ENCODE measurements at places on chromosomes 2 and 18.

DNA sequence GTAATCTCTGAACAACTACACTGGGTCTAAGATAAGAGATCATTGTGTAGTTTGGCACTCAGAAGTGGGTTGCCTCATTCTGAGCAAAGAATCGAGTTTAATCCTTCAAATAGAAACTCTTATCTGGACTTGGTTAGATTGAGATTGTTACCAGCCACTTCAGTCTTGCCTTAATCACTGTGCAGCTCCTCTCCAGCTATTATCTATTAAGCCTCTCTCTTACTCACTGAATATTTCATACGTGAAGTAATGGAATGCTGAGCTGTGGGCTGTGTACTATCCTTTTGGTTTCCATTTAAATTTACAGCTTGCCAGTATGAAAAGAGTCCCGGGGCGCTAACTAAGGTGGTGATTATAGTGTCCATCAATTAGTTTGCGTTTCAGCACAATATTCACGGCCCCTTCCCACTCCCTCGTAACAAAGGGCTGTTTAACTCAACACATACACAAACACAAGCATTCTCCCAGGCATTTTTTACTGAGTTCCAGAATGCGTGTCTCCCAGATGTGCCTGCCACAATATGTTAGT lies 65.7 kb upstream of the NCKAP5 start:
- no peak for DNase-seq

DNA sequence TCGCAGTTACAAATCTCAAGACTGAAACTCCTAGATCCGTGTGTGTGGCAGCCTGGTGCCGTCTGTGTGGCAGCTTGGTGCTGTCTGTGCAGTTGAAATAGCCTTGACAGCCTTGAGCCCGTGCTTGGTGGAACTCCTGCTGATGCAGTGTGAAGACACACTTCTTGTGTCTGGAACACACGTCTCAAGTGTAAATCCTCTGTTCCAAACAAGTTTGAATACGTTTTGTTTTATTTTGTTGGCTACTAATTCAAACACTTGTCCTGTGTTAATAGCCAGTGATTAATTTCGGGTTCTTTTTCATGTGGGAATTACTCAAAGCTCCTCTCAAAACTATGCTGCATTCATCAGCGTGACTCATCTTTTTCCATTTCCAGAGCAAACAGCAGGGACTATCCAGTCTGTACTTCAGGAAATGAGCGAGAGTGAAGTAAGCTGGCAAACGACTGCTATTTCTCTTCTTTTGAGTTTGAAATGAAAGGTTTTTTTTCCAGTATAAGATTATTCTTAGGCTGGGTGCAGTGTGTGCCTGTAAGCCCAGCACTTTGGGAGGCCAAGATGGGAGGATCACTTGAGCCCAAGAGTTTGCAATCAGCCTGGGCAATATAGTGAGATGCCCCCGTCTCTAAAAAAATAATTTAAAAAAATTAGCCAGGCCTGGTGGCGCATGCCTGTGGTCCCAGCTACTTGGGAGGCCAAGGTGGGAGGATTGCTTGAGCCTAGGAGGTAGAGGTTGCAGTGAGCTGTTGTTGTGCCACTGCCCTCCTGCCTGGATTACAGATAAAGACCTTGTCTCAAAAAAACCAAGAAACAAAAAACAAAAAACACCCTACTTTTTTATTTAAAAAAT lies 152.9 kb downstream of the SPP2 start:
- DNase-seq: no peak

DNA sequence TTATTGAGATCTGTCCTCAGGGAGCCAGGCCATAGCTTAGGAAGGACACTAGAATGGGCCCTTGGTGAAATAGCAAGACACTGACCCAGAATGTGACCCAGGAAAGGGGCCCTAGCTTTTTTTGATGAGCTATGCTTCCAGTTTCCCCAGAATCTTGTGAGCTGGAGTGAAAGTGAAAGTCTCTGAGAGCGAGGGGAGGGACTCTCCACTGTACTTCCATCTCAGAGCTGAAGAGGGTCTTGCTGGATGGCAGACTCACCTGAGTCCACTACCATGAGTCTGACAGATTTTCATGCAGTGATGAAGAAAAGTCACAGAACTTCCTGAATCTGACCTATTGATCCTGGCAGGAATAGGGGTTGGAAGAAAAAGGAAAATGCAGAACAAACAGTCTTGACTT lies 3.1 kb downstream of the ARHGAP25 start:
- no peak for DNase-seq

DNA sequence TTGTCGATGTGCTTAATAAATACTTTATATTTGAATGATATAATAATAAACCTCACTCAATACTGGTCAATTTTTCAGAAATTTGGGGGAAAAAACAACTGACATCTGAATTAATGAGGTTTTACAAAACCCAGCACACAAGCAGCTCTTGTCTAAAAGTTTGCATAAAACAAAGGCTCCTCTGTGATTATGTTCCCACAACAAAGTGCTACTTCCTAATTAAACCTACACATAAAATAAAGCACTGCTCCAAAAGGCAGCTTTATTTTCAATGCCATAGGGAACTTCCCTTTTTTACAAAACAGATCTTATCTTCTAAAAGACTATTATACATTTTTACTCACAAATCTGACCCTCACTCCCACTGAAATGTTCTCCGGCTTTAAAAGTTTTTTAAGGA lies 47.1 kb downstream of the LAMA1 start:
- no peak for DNase-seq

DNA sequence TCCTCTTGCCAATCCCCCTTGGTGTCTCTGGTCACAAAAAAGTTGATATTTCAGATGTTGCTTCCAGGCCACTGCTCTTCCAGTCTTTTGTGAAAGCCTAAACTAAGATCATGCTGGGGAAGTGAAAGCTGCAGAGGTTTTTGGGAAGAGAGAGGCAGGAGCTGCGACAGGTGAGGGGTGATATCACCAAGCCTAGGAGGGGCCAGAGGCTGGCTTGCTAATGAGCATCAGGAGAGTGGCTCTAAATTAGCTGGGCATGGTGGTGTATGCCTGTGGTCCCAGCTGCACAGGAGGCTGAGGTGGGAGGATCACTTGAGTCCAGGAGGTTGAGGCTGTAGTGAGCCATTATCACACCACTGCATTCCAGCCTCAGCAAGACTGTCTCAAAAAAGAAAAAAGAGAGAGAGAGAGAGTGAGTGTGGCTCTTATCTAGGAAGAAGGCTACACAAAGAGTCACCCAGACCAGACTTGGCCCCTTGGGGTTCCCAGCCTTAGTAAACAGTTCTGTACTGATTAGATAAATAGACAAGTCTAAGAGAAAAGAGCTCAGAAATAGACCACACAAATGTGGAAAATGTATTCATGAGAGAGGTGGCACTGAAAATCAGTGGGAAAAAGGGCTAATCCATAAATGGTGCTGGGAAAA lies 14.6 kb upstream of the CDK5R2 start:
- no peak for DNase-seq

DNA sequence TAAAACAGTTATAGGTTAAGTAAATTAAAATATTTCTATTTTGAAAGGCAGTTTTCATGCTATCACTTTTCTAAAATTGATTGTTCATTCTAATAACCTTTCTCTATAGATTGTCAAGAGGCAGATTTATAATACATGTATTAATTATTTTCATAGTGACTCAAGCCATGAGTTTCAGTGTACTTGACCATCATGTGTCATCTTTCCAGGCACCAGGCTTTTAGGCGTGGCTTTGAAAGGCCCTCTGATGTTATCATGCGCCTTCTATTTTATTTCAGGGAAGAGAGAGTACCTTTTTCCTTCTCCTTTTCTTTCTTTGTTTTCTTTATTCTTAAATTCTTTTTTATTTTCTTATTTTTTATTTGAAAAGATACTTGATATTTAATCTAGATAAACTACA lies 128.3 kb upstream of the ETAA1 start:
- DNase-seq: no peak

DNA sequence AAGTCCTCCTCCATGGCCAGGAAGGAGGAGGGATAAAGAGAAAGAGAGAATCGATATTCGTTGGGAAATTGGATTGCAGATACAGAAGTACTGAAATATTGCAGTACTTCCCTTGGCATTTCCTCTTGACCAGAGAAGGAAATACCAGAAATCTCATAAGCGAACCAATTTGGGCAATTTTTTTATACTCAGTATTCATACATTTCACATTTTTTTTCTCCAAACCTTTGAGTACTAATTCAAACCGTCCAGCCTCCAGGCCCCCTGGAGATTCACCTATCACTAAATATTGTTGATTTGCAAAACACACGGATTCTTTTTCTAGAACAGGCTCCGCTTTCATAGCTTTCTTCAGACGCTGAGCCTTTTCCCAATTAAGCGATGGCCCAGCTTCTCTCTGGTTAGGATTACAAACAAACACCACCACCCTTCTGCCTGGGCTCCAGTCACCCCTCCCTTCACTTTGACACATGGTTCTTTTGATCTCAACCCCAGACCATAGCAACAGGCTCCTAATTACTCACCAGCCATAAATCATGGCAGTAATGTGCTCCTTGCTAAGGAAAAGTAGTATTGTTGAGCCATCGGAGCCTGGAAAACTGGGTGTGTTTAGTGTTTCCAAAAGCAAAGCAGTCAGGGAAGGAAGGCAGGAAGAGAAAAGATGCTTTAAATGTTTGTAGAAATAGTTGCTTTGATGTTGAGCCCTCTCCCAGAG lies 138.4 kb upstream of the CCDC68 start:
- no peak for DNase-seq

GRCh38 chr2:28993206-28993960 lies 12.3 kb downstream of the TOGARAM2 start:
- DNase-seq: no peak

GRCh38 chr2:28948160-28948559 lies 32.9 kb upstream of the TOGARAM2 start:
- no peak for DNase-seq

- no peak for DNase-seq
Observed at GRCh38 chr2:187115627-187116026, 266.7 kb upstream of the ZSWIM2 start.

DNA sequence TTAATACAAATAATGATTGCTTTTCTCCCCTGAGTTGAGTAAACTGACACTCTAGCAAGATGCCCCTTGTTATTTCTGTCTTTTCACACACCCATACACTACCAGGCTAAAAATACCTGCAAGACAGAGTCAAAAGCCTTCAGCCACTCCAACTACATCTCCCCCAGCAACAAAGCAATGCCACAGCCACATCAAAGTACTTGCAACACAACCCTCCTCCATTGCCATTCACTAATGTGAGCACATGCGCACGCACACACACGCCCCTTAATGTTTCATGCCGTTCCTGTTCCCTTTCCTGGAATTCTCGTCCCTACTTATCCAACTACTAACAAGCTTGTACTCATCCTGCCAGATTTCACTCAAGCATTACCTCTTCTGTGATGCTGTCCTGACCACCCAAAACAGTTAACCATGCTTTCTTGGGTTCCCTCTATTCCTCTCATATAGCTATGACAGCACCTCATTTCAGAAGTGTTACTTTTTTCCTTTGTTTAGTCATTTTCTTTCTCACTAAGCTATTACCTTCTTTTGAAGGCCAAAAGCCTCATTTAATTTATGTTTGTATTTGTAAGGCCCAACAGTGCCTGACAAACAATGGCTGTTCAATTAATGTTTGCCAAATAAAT lies 29.6 kb downstream of the SLC25A12 start:
- DNase-seq: no peak

DNA sequence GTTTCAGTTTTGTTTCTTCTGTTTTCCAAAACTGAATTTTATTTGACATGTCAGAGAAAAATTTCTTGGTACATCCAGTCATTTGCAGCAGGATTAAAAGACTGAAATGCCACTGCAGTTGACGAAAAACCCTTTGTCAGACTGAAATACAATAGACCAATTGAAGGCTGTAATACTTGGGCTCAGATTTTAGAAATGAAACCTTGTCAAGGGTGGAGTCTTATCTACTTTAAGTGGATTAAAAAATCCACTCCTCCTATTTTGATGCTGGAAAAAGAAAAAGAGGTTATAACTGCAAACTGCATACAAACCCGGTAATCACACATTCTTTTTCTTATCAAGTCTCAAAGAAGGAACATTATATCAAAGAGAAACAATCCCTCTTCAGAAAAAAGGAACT lies 80.2 kb upstream of the NEUROD1 start:
- DNase-seq: no peak

- no peak for DNase-seq
Observed at GRCh38 chr2:230829293-230829692, 35.4 kb upstream of the ITM2C start.

DNA sequence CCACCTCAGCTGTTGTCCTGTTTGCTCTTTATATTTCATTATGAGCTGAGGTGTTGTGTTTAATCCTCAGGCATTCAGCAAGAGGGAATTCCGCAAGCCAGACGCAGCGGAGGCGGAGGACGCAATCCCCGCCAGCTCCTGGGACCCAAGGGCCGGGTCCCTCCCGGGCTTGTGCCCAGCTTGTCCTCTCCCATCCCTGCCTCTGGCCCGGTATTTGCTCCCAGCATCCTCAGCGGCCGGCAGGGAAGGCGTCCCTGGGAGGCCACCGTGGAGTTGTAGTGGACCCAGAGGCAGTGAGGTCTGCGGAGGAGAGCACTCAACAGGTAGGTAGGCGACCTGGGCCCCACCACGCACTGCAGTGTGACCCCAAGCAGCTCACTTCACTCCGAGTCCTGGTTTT lies 42.5 kb upstream of the FOSL2 start:
- peak; percentile 52 for DNase-seq

Data from upper lobe of right lung (tissue), 1 donor.